ENCODE measurements at places on chromosomes 1 and 21.

DNA sequence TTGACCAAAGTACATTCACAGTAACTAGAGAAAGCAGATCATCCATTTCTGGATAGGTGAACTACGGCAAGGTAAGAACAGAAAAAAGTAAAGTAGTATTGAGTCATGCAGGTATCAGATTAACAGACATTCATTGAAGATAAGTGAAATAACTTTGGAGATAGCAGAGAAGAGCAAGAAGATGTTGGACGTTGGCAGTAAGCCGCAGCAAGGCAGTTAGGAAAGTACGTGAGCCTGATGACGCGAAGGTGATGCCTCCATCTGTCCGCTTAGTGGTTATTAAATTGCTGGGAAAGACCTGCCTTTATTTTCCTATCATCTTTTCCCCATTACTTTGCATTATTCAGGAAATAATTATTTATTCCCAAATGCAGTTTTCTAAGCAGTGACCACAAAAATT, 24.9 kb upstream of the KIAA1614 start:
- no peak for DNase-seq

GRCh38 chr1:79716447-79716846, 709.9 kb upstream of the ADGRL4 start:
- no peak for DNase-seq

DNA sequence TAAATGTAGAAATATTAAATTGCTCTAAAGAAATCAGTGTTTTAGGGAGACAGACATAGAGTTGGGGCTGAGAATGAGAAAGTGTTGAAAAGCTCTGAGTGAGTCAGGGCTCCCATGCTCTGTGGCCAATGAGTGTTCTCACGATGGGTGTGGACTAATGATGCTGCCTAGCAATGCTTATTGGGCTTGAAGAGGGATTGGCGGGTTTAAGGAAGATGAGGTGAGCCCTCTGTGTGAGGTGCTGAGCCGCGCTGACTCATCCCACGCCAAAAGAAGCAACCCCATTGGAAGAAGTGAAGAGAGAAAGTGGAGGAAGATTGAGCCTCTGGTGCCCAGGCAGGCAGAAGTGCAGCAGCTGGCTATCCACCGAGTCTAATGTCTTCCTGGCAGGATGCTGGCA, 65.1 kb upstream of the DPT start:
- no peak for DNase-seq

- peak; percentile 55 for DNase-seq
These were observed 36.8 kb upstream of the BMP8B start for GRCh38 chr1:39825432-39825941.

- no peak for DNase-seq
These were observed 680 bp upstream of the CNN3 start for GRCh38 chr1:94927405-94928175.

GRCh38 chr1:156055281-156056048, 883 bp downstream of the LAMTOR2 start:
- peak; percentile 55 for DNase-seq

DNA sequence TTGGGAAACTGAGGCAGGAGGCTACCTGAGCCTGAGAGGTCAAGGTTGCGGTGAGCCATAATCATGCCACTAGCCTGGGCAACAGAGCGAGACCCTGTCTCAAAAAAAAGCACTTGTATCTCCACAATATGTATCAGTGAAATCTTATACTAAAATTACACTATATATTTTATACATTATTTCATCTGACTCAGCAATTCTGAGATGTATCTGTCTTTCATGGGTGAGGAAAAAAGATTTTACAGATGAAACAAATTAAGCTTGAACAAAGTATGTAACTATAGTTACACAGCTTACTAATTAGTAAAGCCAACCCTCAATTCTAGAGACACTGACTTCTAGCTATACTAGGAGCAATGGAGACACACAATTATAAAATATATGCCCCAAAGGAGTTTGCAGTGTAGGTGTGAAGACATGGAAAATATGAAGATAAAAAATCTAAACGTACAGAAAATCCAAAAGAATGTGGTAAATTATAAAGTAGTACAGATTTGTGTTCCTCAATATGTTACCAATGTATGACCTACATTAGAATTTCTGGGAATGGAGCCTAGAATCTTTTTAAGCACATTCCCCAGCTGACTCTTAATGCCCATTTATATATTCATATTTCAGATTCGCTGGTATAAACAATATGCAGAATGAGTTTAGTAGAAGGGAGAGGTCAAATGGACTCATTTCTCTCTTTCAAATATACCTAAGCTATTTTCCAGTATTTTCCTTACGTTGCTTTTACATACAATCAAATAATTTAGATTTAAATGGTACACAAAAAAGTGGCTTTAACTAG, 14.6 kb downstream of the GTF2B start:
- no peak for DNase-seq

GRCh38 chr1:44020464-44020863, 10.8 kb downstream of the SLC6A9 start:
- no peak for DNase-seq

GRCh38 chr1:7253988-7254587, 468.8 kb downstream of the CAMTA1 start:
- DNase-seq: no peak

- DNase-seq: no peak
These were observed 24.4 kb upstream of the DYRK1A start for GRCh38 chr21:37342046-37342632.

DNA sequence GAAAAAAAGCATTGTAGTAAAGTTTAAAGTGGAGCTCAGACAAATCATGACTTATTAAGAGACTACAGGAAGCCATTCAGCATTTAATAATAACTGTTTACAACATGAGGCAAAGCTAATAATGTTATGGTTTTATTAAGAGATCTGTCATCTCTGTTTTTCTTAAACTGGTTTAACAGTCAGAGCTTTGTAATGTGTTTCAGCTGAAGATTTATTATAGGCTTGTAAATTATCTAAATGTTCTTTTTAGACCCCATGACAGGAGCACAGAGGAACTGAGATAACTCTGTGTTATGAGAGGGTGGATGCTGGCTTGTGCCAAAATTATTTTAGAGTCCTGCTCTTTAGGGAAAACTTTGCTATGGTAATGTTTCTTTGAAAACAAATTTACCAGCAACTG, 38.0 kb upstream of the RWDD3 start:
- DNase-seq: no peak

GRCh38 chr1:46303872-46304326, 401 bp downstream of the UQCRH start:
- no peak for DNase-seq

DNA sequence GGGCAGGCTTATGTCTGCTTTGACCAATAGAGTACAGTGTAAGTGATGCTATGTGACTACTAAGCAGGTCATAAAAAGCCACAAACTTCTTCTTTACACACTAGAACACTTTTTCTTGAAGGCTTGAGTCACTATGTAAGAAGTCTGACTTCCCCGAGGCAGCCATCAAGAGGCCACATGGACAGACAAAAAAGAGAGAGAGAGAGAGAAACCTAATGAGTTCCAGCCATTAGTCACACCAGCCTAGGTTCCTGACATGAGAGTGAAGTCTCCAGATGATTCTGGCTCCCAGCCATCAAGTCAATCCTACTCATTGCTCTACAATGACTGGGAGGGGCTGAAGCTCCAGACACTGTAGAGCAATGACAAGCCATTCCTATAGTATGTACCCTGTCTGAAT, 101.4 kb downstream of the LHX9 start:
- DNase-seq: peak; percentile 22

DNA sequence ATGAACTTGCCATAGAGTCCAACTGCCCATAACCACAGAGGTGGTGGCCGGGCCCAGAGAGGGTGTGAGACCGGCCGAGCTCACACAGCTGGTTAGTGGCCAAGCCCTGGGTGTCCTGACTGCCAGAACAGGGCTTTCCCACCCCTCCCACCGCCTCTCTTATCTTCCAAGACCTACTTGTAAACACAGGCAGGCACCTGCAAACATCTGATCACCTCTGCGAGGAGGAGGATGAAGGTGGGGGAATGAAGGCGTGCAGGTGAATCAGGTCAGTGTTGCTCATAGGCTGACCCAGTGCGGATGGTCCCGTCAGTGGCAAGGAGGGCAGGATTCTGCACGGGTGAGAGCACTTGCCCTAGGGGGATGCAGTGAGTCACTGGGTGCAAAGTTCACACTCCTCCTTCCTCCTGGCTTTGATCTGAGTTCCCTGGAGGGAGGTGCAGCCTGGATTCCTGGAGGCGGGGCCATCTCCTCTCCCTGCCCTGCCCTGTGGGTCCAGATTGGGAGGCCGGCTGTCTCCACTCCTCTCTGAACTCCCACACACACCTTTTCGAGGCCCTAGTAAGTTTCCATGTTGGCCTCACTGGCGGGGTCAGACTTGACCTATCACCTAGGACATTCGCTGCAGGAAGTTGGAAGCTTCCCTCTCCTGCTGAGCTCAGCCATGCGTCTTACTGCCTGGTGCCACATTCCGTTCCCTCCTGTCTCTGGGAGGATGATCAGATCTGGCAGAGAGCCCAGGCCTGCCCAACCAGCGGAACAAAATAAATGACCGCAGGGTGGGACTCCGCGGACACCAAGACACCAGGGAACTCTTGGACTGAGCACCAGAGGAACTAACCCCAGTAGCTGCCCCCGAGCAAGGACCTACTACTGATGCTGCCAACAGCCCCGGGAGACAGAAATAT, 7.3 kb downstream of the UQCRHL start:
- DNase-seq: no peak

DNA sequence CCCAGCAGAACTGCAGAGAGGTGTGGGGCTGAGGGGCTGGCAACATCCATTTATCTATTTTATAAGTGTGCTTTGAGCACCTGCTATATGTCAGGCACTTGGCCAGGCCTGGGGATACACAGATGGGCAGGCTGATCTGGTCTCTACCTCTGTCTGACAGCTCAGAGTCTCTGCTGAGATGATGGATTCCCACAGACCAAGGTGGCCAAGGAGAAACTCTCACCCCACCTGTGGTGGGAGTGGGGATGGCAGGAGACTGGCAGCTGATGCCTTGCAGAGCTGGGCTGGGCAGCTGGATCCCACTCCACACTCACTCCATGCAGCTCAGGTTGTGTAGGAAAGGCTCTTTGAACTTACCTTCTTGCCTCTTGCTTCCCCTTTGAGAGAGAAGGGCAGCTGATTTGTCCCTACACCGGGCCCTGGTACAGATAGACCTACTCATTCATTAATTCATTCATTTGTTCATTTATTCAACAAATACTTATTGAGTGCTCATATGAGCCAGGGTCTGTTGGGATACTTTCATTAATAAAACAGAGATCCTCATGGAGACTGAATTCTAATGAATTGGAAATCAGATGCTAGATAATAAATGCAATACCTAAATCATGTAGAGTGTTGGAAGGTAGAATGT, 9.0 kb downstream of the ADORA1 start:
- no peak for DNase-seq

- no peak for DNase-seq
These were observed 245.1 kb downstream of the RHOU start for GRCh38 chr1:228980232-228980937.

- DNase-seq: no peak
These were observed 54.2 kb upstream of the ATF3 start for GRCh38 chr1:212554401-212554800.

GRCh38 chr1:43302201-43302600, 1.4 kb downstream of the TIE1 start:
- no peak for DNase-seq

GRCh38 chr1:29451368-29451892, 215.1 kb downstream of the PTPRU start:
- DNase-seq: no peak

GRCh38 chr1:193110864-193111263, 5.7 kb upstream of the GLRX2 start:
- no peak for DNase-seq

DNA sequence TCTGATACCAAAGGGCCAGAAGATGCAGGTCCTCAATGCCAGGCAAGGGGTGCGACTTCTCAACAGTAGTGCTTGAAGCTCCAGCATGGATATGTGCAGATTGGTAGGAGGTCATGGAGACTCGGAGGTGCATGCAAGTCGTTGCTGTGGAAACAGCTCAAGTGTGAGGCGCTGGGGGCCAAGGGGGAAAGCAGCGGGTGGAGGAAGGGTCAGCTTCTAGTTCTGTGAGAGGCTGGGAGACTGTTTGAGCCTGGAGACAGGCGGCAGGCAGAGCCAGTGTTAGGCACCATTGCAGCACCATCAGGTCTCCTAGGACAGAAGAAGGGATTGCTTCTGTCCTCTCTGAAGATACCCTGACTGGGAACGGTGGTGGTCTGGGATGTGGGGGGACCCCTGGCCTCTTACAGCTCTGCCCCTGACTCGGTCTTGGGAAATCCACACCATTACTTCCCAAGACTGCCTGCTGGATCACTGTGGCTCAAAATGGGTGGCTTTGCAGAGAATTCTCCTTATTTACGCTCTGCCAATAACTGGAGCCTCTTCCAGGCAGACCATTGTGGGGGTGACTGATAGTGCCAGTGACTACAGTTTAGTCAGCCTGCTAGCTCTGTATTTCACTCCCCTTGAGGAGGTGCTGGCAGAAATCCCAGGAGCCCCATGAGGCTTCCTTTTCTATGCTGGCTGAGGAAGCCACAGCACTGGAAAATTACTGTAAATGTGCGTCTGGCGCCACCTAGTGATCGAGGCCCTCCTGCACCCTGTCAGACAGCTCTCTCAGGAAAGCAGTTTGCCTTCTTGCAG, 46.3 kb upstream of the VANGL1 start:
- DNase-seq: peak; percentile 74

GRCh38 chr1:235004276-235004675, 124.4 kb downstream of the TOMM20 start:
- DNase-seq: no peak

DNA sequence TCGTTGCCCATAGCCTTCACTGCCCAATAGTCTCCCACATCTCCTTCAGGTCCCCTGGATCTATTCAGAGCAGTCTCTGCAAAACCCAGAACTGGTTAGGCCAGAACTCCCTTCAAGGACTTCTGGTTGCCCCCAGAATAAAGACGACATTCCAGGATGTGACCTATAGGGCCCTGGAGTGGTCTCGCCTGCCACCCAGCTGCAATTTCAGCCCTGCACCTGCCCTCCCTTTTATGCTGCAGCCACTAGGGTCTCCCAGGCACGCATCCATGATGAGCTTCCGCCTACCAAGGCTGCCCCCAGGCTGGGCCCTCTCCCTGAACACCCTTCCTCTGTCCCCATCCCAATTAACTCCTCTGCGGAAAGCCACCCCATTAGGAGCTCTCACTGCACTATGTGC, 7.2 kb upstream of the TSPEAR start:
- DNase-seq: no peak

GRCh38 chr1:92901699-92902405, 59.4 kb downstream of the DIPK1A start:
- no peak for DNase-seq

- no peak for DNase-seq
These were observed 12.6 kb upstream of the SCCPDH start for GRCh38 chr1:246711548-246712003.

- peak; percentile 80 for DNase-seq
These were observed 97.4 kb upstream of the KCNJ15 start for GRCh38 chr21:38159355-38159754.

GRCh38 chr1:93811326-93812065, 67.5 kb downstream of the DNTTIP2 start:
- no peak for DNase-seq

DNA sequence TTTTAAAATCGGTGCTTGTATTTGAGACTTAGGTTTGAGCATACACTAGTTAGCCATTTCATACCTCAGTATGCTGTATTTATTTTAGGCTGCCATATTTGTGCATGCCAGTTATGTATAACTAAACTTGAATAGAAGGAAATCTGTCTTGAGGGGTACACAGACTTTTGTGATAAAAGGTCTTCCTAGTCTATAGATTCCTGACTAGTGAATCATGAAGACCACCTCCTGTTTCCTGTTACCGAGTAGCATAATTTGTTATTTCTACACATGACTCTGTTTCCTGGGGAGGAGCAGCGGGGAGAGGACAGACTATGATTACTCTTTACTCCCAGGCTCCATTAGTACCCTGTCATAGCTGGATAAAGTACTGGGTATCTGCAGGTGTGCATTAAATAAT, 316.8 kb upstream of the SNX7 start:
- DNase-seq: no peak

GRCh38 chr1:87129606-87130005, 199.1 kb upstream of the LMO4 start:
- DNase-seq: peak; percentile 28
